ENCODE measurements at places on chromosomes 3 and 15.

- no peak for DNase-seq
Measured at GRCh38 chr15:62051166-62051565, 9.1 kb downstream of the VPS13C start.

- DNase-seq: no peak
Measured at GRCh38 chr3:44893097-44893496, 18.7 kb downstream of the TGM4 start.

- no peak for DNase-seq
Measured at GRCh38 chr3:50510325-50510724, 6.9 kb upstream of the CACNA2D2 start.

GRCh38 chr15:99565049-99565298 is 810 bp upstream of the MEF2A start:
- DNase-seq: no peak

- no peak for DNase-seq
Measured at GRCh38 chr3:197139586-197139985, 110.0 kb upstream of the MELTF start.

DNA sequence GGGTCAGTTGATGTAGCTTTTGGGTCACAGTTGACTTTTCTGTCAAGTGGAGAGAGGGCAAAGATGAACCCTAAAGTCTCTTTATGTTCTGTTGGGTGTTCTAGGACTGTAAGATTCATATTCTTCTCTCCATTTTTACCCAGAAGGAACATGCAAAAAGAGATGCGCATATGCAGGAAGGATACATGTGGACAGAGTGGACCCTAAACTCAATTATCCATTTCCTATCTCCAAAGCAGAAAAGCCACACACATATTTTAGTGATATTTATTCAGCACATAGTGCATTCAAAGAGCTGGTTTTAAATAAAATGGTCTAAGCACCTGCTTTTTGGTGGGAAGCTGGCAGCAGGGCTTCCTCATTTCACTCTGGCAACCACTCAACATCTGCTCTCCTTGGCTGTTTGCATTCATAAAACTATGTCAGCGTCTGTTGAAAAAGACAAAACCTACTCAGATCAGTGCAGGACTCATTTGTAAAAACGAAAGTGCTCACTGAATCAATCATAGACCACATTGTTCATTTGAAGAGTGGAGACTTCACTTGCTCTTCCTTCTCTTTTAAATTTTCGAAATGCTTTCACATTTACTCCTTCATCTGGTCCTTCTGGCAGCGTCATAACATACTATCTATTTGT is 96.6 kb downstream of the SEMA6D start:
- DNase-seq: no peak

DNA sequence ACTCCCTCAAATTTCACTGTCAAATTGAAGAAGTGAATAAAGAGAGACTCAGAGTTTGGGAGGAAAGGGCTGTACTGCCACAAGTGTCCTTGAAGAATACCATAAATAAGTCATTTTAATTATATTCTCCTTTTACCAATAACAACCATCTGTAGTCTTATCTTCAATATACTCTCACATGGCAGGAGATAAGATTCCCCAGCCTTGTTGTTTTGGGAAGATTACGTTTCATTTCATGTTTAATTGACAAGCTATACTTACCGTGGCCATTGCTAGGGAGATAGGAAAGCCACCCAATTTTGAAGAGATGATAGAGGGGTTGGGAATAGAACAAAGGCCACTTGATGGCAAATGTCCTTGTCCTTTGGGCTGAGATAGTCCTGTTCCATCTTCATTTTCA is 2.3 kb downstream of the MINDY4B start:
- no peak for DNase-seq

- DNase-seq: no peak
Measured at GRCh38 chr15:100111125-100112060, 230.4 kb downstream of the ADAMTS17 start.

DNA sequence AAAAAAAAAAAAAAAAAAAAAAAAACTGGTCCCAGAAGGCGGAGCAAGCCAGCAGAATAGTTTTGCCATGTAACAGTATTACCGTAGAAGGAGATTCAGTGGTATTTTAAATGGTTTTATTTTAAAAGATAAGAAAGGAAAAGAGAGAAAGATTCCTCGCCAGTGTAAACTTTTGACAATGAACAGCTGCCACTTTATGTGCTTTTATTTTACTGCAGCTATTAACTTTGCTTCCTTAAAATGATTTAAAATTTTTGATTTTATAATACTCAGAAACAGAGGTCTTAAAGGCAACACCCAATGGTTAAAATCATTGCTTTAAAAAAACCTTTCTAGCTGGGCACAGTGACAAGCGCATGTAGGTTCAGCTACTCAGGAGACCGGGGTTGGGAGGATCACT is 46.8 kb downstream of the TMCO5A start:
- DNase-seq: no peak

DNA sequence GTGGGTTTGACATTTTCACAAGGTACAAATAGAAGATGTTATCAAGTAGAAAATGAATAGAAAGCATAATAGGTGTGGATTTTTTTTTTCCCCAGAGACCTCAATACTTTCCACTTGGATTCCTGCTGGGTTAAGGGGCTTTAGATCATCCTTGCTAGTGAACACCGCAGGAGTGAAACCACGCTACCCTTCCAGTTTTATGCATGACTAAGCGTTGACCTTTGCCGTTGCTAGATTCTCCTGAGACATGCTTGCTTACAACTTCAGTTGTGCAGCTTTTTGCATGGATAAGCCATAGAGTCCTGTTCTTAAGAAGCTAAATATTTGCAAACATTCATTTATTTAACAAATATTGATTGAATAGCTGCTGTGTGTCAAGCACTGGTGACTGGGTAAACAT is 299.7 kb upstream of the LMCD1 start:
- no peak for DNase-seq

DNA sequence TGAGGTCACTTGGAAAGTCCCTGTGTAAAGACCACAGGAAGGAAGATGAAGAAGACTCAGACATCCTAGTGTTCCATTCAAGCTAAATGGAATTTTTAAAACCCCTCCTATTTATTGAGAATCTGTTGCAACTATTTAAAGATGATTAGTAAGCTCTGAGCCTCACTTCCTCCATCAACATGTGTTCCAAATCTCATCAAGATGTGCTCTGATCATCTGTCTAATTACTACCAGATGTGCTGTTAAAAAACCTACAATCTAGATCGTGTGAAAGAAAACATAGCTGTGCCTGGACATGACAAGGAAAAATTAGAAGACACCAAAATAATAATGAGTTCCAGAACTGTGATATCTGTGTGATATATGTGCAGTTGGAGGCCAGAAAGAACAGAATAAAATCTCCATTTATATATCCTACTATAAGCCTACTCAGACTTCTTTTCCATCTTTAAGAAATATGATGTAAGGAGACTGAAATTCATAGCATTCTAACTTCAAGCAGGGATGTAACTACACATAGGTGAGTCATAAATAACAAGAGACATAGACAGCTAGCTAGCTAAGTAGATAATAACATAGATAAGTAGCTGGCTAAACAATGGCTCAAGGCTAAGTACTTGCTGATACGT is 7.8 kb downstream of the XPC start:
- DNase-seq: no peak

GRCh38 chr3:125121246-125122010 is 65.6 kb upstream of the HEG1 start:
- peak; percentile 41 for DNase-seq

DNA sequence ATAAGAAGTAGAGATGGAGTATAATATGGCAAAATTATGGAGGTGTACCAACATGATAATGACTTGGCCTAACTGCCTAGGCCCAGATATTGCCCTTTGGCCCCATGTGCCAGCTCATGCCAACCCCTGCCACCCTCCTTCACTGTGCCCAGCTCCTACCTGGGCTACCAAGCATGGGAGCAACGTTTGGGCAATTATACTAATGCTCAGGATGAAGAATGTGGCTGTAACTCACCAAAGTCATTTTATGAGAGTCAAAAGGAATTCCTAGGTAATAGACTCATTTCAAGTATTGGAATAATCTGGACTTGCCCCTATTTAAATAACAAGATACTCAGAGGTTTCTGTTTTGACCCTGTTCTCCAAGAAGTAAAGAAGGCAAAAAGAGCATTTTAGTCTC is 240.2 kb upstream of the IL12A start:
- DNase-seq: no peak

GRCh38 chr3:36868614-36869436 is 76.0 kb downstream of the TRANK1 start:
- peak; percentile 65 for DNase-seq

DNA sequence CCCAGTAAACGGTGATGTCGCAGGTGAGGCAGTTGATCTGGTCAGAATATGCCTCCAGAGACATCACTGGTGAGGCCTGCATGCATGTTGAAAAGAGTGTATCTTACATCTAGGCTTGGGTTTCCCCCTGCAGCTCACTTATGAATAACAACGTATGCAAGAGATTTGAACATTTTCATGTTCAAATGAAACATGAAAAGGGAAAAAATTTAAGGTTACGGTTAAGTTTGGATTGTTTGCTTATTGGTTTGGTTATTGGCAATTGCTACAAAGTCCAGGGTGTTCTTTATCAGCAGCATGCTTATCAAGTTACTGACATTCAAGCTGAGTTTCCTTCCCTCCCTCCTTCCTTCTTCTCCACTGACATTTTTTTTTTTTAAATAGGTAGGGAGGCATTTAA is 123.2 kb downstream of the IGF1R start:
- DNase-seq: no peak

- no peak for DNase-seq
Measured at GRCh38 chr15:27094235-27094634, 123.3 kb downstream of the GABRG3 start.

DNA sequence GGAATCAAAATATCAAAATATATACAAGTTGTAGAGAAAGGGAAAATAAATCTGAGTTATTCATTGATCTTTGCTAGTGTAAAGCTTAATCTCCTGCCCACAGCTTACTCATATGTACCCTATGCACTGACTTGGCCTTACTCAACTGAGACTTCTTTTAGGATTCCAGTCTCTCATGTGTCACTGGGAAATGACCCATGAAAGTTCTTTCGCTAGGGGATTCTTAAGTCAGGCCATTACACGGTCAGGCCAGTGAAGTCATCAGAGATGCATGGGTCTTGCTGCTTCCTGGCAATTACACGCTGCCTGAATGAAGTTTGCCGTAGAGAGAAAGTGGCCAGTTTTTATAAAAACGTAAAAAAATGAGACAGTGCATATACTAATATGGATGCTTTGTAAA is 20.7 kb upstream of the LPP start:
- DNase-seq: peak; percentile 68

- peak; percentile 7 for DNase-seq
Measured at GRCh38 chr15:65952391-65953053, 83.2 kb downstream of the RAB11A start.

DNA sequence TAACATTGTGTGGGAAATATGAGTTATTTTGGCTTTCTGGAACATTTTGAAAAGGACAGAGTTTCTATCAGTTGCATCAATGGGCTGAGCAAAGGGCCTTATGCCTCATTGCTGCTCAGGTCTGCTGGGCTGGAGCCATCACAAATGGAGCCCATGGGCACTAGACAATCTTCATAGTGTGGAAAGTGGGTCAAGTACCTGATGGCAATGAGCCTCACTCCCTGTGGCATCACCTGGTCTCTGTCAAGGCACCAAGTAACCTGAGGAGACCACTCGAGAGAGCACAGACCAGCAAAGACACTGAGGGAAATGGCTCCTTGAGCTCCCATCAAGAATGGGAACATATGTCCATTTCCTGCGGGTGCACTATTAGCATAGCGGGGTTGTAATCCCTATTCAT is 96.7 kb upstream of the PPP2R3A start:
- no peak for DNase-seq

GRCh38 chr15:71510763-71511162 is 299.6 kb upstream of the NR2E3 start:
- DNase-seq: no peak

- no peak for DNase-seq
Measured at GRCh38 chr15:43099105-43099845, 6.6 kb downstream of the UBR1 start.

- DNase-seq: no peak
Measured at GRCh38 chr15:73822998-73823397, 50.4 kb upstream of the TBC1D21 start.

DNA sequence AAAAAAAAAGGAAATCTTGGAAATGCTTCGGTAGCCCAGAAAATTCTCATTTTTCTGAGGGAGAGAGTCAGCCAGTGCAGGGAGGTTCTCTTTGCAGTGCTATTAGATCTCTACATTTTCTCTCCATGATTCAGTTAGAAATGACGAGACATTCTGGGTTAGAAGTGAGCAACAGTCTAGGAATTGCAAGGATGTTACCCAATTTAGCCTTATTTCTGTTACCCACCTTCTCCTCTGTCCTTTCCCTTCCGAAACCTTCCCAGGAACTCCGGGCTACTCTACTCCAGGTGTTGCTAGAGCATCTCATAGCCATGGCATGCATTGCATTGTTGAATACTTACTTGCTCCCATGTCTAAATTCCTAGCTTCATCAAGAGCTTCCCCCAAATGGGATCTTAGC is 106.8 kb downstream of the EDEM1 start:
- DNase-seq: no peak

DNA sequence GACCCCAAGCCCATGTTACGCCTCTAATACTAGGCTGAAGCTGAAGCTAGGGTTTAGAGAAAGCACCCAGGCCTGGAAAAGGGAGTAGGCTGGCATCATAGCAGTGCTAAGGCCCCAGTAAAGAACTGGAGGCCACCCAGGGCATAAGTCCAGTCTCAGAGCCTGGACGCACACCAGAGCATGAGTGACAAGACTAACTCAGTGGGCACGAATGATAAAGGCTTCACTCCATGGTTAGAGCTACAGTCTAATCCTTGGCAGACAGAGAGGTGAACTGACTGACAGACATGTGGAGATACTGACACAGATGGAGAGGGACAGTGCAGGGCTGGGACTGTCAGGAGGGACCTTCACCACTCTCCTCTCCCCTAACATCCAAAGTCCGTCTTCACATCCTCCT is 139.8 kb downstream of the KCNMB2 start:
- DNase-seq: no peak

DNA sequence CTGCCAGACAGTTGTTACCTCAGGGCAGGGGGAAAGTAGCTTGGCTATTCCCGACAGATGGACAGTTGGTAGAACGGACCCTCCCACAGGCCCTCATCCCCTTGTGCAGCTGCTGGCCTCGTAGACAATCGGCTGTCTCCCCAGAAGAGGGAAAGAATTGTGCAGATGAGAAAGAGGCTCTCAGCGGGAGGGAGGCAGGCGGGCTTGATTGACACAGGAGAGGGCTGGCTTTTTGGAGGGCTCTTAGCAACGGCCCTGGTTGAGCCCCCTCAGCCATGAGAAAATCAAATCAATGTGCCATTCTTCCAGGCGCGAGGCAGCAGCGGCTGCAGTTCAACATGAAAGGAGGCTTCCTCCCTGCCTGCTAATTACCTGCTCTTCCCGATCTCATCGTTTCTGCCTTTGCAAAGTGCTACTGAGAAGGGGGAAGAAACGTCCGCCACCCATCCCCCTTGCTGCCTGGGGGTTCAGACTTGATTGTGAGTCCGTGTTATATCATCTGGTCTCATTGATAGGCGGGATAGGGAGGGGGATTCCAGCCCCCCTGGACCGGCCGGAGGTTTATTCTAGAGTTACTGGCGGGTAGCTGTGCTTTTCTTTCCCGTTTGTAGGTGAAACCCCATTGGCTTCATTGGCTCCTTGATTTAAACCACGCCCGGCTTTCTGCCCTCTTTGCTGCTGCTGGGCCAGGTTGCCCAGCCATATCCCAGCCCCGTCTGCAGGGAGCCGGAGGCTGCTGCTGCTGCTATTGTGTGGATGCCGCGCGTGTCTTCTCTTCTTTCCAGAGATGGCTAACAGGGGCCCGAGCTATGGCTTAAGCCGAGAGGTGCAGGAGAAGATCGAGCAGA is at the start of gene TAGLN3:
TAGLN3 (plus strand) TSS at position 287 of the 848 bp plus-strand sequence; CDS start at position 788, 501 bp downstream.
- no peak for DNase-seq
